ENCODE measurements at places on chromosomes 5 and 9. TPM values are rescaled to one million over a fixed set of nuclear protein-coding genes. Genes with fewer than 3 reads are reported as not detected.

The GARIN3 gene
- not detected for total RNA-seq

The LCN10 gene
- not detected for total RNA-seq

The GAPVD1 gene
- 63.9 TPM for total RNA-seq

The NR2F1 gene
- total RNA-seq: 63.0 TPM

Data from uterine smooth muscle cell (primary cell).